ENCODE measurements at places on chromosomes 1 and 21. TPM values are rescaled to one million over a fixed set of nuclear protein-coding genes. Genes with fewer than 3 reads are reported as not detected.

DNA sequence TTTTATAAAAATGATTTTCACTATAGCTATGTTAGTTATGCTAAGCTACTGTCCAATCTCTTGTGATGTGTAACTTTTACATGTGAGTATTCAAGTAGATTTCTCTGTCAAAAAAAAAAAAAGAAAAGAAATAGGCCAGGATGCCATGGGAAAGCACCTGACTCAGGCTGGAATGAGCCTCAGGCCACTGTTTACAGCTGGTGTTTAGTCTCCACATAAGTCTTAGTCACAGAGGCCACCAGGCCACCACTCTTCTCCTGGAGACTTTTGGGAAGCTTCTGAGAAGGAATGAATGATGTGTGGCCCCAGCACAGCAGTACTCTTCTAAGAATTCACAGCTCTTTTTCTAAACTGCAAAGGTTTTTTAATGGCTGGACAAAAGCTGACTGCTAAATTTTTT is 48.9 kb downstream of the CHML start:
- no peaks in the 10 kb centered on the region for H3K36me3 ChIP-seq
- no peak for DNase-seq
- H3K27me3 ChIP-seq = no peaks in the 10 kb centered on the region
- no peak overlapping the region for H3K27ac ChIP-seq
- H3K4me1 ChIP-seq = peaks cover 25% of the 10 kb centered on the region

DNA sequence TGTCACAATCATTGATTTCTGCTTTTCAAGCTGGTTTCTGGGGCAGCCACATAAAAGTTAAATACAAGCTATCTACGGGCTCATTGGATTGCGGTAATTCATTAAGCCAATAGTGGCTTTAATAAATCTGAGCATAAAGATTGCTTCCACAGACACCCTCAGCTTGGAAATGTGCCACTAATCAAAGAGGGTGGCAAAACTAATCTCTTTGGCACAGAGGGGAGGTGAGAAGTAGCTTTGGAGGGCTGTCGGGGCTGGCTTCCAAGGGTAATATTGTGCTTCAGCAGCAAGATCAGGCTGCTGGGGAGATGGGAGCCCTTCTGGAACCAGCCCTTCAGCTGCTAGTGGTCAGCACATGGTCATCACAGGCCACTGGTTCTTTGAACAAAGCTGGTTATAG is 21.2 kb upstream of the KAZN start:
- no peak overlapping the region for H3K4me3 ChIP-seq
- peaks cover 2% of the 10 kb centered on the region for H3K27me3 ChIP-seq
- H3K4me1 ChIP-seq = peaks cover 6% of the 10 kb centered on the region
- H3K36me3 ChIP-seq = no peaks in the 10 kb centered on the region
- DNase-seq = no peak

DNA sequence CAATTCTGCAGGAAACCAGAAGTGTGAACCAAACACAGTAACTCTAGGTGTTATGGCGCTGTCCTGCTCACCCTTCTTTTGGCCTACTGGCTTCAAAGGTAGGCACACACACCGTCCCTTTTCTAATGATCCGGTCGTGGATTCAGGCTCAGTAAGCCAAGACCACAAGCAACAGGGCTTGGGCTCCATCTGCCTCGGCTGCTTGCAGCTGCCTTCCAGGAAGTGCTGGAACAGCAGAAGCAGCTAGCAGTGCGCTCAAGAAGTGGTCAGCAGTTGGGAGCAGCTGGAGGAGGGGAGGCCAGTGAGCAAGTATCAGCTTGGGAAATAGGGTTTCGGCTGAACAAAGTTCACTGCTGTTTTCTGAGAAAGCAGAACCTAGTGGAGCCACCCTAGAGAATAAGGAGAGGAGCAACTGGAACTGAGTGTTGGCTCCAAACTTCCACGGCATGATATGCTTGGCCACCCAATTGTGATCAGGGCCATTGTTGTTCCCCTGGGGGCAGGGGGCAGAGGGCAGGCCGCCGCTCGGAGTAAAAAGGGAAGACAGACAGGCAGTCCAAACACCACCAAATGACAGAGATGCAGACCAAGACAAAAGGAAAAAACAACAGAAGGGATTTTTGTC is 173.4 kb downstream of the TOMM20 start:
- DNase-seq = peak; percentile 88
- H3K36me3 ChIP-seq = no peaks in the 10 kb centered on the region
- H3K27me3 ChIP-seq = no peaks in the 10 kb centered on the region
- peak overlapping the region; percentile 30 for H3K4me3 ChIP-seq

DNA sequence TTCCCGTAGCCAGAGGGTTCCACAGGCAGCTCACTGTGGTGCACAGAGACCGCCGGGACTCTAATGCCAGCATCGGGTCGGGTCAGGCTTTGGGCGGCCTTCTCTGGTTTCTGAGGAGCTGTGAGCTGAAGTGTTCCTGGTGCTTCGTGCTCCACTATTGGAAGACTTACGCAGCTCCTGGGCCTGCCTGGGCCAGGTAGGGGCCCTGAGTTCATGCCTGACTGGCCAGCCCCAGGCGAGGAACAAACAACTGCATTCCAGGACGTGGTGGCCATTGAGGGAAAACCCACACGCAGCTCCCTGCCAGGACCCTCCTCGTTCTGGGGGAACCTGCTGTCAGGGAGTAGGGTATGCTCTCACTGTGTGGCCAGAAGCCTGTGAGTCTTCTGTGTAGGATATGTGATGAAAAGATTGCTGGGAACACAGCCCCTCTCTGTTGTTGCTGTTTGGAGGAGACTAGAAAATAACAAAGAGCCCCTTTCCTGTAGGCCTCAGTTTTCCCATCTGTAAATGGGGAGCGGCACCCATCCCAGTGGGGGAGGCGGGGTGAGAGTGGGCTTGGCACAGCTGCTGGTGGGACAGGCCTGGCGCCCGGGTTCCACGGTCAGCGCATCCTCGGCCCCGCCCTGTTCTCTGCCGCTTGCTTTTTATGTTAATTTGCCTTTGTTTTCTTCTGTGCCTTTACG is 8.4 kb downstream of the RER1 start:
- H3K36me3 ChIP-seq = peaks cover 94% of the 10 kb centered on the region
- peak; percentile 52 for DNase-seq
- no peak overlapping the region for H3K27ac ChIP-seq
- H3K27me3 ChIP-seq = no peaks in the 10 kb centered on the region
- H3K4me1 ChIP-seq = no peaks in the 10 kb centered on the region

GRCh38 chr1:233520261-233521191 is 93.4 kb upstream of the KCNK1 start:
- no peak overlapping the region for H3K27ac ChIP-seq
- H3K27me3 ChIP-seq = no peaks in the 10 kb centered on the region
- no peaks in the 10 kb centered on the region for H3K4me1 ChIP-seq
- DNase-seq = peak; percentile 57

GRCh38 chr1:147504801-147505311 is 36.4 kb upstream of the BCL9 start:
- H3K27ac ChIP-seq = no peak overlapping the region
- peak overlapping the region; percentile 44 for H3K4me3 ChIP-seq
- peak; percentile 78 for DNase-seq
- no peaks in the 10 kb centered on the region for H3K36me3 ChIP-seq
- peaks cover 17% of the 10 kb centered on the region for H3K27me3 ChIP-seq

GRCh38 chr1:157286096-157286495 is 147.9 kb upstream of the ETV3 start:
- no peak for DNase-seq
- no peaks in the 10 kb centered on the region for H3K4me1 ChIP-seq
- H3K4me3 ChIP-seq = no peak overlapping the region
- no peak overlapping the region for H3K27ac ChIP-seq
- H3K36me3 ChIP-seq = no peaks in the 10 kb centered on the region

GRCh38 chr1:114703242-114703641 is 7.9 kb upstream of the AMPD1 start:
- H3K4me1 ChIP-seq = no peaks in the 10 kb centered on the region
- no peak overlapping the region for H3K4me3 ChIP-seq
- peaks cover 25% of the 10 kb centered on the region for H3K36me3 ChIP-seq
- H3K27me3 ChIP-seq = no peaks in the 10 kb centered on the region
- no peak overlapping the region for H3K27ac ChIP-seq

- H3K27me3 ChIP-seq = no peaks in the 10 kb centered on the region
- H3K27ac ChIP-seq = no peak overlapping the region
- no peaks in the 10 kb centered on the region for H3K4me1 ChIP-seq
- DNase-seq = no peak
- H3K4me3 ChIP-seq = no peak overlapping the region
- H3K36me3 ChIP-seq = no peaks in the 10 kb centered on the region
These were observed 337.7 kb downstream of the SIPA1L2 start for GRCh38 chr1:232292239-232292638.

- no peak for DNase-seq
- H3K27ac ChIP-seq = no peak overlapping the region
- H3K27me3 ChIP-seq = peaks cover 38% of the 10 kb centered on the region
- no peak overlapping the region for H3K4me3 ChIP-seq
- no peaks in the 10 kb centered on the region for H3K4me1 ChIP-seq
These were observed 4.9 kb downstream of the IL12RB2 start for GRCh38 chr1:67312615-67313014.

- no peak overlapping the region for H3K4me3 ChIP-seq
- peaks cover 4% of the 10 kb centered on the region for H3K27me3 ChIP-seq
- peak; percentile 74 for DNase-seq
- H3K27ac ChIP-seq = no peak overlapping the region
These were observed 76.4 kb upstream of the DNAH14 start for GRCh38 chr1:224852901-224853568.

DNA sequence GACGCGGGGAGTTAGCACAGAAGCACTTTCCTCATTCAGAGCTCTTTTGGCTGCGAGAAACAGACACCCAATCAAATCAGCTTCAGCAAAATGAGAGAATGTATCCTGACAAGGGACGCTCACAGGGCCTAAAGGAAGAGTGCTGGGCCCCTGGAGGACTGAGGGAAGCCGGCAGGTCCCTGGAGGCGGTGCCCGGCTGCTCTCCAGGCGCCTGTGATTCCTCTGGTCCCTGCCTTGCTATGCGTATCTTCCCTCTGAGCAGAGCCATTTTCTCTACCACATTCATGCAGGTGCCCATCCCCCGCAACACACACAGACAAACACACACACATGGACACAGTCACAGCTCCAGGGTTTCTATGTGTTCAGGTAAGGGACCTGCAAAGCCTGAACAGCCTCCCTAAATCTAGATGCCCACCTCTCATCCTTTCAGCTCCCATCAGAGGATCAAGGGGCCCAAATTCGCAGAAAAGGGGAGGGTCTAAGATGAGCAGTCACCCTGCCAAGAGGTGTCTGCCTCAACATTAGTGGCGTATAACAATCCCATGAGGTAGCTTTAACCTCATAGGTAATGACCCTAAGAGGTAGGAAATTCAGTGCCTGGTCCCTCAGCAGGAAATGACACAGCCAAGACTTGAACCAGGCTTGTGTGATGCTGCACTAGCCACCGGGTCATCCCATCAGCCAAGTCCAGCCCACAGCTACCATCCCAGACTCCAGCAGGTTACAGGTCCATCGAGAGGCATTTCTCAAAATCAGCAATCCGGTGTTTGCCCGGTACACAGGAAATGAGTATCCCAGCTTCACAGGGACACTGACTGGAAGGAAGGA is 29.0 kb downstream of the PTAFR start:
- H3K4me1 ChIP-seq = no peaks in the 10 kb centered on the region
- no peaks in the 10 kb centered on the region for H3K36me3 ChIP-seq
- H3K4me3 ChIP-seq = no peak overlapping the region
- H3K27me3 ChIP-seq = no peaks in the 10 kb centered on the region
- DNase-seq = peak; percentile 49
- no peak overlapping the region for H3K27ac ChIP-seq

- H3K4me3 ChIP-seq = no peak overlapping the region
- H3K27me3 ChIP-seq = no peaks in the 10 kb centered on the region
- no peak for DNase-seq
- no peaks in the 10 kb centered on the region for H3K36me3 ChIP-seq
- no peak overlapping the region for H3K27ac ChIP-seq
- H3K4me1 ChIP-seq = no peaks in the 10 kb centered on the region
These were observed 35.7 kb downstream of the EDARADD start for GRCh38 chr1:236429715-236430274.

DNA sequence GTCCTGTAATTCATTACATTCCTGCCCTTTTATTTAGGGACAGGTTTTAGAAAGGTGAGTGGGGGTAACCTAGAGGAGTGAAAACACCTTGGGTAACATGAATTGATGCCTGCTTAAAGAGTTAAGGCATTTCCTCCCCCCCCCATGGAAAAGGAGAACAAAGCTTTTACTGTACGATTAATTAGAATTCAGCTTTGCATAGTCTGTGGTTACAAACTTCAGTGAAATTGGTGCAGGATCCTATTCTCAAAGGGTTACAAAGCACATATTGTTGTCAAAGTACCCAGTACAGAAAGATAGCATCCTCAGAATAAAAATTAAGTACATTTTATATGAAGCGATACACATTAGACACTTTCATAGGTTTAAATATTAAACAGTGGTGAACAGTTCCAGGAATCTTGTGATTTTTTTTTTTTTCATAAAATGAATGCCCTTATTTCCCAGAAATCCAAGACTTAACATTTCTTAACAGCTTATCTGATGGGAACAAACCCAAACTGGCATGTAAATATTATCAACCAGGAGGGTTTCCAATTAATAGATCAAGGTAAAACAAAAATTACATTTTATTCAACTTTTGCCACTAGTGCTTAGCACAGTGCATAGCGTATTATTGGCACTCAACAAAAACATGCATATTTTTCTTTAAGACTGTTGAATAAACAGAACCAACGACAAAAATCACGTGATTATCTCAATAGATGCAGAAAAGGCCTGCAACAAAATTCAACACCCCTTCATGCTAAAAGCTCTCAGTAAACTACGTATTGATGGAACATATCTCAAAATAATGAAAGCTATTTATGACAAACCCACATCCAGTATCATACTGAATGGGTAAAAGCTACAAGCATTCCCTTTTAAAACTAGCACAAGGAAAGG is 172.7 kb downstream of the PDE4B start:
- H3K4me1 ChIP-seq = no peaks in the 10 kb centered on the region
- H3K36me3 ChIP-seq = no peaks in the 10 kb centered on the region
- H3K27ac ChIP-seq = no peak overlapping the region
- no peak overlapping the region for H3K4me3 ChIP-seq

GRCh38 chr1:108609483-108610049 is 49.7 kb downstream of the EEIG2 start:
- H3K36me3 ChIP-seq = no peaks in the 10 kb centered on the region
- no peak overlapping the region for H3K4me3 ChIP-seq
- H3K27me3 ChIP-seq = no peaks in the 10 kb centered on the region
- no peak overlapping the region for H3K27ac ChIP-seq

DNA sequence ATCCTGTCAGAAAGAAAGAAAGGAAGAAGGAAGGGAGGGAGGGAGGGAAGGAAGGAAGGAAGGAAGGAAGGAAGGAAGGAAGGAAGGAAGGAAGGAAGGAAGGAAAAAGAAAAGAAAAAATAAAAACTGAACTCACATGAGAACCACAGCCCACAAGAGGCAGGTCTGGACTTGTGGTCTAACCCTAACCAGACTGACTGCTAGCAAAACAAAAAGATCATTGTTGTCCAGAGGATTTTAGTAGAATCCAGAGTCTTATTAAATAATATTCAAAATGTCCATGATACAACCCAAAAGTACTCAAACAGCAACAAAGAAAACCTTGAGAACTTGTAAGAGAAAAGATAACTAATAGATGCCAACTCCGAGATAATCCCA is 4.7 kb upstream of the ITGB2 start:
- H3K27me3 ChIP-seq = no peaks in the 10 kb centered on the region
- H3K36me3 ChIP-seq = no peaks in the 10 kb centered on the region
- H3K27ac ChIP-seq = peak overlapping the region; percentile 61
- DNase-seq = no peak
- no peak overlapping the region for H3K4me3 ChIP-seq

Gene CD160
- not detected for total RNA-seq

Gene A3GALT2
- total RNA-seq = under 0.01 TPM
